ENCODE measurements at places on chromosomes 3 and 15.
A peak's percentile ranks its signal among the peaks of the same experiment; 100 is the strongest.

DNA sequence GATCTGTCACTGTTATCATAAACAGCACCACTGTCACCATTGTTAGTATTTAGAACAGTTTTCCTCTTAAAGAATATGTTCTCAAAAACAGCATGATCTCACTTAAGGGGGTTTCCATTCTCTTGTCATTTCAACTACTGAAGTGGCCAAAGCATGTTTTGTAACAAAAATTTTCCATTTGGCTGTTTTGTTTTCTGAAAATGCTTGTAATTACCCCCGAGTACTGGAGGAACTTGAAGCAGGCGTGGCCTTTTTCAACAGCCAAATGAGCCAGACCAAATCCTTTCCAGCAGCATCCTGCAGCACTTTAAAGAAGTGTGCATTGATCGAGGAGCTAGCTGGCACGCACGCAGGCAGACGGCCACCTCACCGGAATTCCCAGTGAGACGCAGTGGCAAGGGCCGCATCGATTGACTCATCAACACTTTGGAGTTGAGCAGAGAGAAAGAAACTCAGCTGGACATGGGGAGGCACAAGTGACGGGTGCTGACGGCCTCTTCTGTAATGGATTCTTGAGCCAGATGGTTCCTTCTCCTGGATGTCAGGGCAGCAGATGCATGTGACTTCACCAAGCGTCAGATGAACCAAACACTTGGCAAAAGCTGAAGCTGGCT, 234.3 kb upstream of the IGF1R start:
- DNase-seq = no peak

DNA sequence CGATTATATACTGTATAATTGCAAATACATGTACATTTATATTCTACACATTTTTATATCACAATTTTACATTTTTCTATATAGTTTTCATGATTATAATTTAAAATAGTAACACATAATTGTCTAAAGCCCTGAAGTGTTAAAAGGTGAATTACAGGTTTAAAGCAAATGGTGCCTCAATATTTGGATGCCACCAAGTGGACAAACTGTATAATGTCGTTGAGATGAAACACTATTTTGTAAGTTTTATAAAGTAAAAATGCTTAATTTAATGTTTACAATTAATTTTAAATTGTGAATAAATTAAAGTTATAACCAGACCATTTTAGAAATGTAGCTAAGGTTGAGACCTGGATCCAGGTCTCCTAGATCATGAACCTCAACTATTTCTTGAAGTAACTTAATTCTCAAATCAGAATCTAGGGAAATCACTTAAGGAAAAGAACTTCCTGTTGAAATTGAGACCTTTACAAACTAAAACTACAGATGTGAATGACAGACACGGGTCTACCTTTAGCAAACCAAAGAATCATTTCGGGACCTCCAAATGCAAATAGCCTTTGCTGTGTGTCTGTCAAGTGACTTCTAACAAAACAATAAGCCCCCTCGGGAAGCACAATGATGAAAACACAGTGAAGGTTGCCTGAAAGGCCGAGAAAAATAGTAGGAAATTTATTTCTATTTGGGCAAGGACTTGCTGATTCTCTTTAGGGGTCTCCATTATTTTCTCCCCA, 37.8 kb downstream of the EHHADH start:
- peak; percentile 4 for DNase-seq

DNA sequence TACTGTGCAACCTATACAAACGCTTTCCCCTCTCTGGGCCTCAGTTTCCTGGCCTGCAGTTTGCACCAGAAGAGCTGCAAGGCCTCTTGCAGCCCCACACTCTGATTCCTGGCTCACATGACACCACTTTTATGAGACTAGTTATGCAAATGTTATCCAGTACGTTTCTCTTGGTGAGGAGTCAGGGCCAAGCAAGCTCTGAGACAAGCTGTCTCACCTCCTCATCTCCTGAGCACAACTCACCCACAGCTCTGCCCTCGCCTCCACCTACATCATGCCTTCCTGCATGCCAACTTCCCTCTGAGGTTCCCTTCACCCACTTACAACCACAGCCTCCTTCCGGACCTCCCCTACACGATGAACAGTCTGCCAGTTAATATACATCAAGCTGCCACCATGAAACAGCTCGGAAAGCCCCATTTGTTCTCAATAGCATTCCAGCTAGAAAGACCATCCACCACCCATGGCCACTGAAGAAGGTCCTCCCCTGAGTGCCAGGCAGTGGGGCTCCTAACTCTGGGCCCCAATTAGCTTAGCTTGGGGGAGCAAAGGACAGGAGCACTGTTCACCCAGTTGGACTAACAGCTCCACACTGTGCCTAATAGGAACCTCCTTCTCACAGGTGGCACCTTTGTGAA, 25.0 kb downstream of the CRYGS start:
- DNase-seq = no peak

DNA sequence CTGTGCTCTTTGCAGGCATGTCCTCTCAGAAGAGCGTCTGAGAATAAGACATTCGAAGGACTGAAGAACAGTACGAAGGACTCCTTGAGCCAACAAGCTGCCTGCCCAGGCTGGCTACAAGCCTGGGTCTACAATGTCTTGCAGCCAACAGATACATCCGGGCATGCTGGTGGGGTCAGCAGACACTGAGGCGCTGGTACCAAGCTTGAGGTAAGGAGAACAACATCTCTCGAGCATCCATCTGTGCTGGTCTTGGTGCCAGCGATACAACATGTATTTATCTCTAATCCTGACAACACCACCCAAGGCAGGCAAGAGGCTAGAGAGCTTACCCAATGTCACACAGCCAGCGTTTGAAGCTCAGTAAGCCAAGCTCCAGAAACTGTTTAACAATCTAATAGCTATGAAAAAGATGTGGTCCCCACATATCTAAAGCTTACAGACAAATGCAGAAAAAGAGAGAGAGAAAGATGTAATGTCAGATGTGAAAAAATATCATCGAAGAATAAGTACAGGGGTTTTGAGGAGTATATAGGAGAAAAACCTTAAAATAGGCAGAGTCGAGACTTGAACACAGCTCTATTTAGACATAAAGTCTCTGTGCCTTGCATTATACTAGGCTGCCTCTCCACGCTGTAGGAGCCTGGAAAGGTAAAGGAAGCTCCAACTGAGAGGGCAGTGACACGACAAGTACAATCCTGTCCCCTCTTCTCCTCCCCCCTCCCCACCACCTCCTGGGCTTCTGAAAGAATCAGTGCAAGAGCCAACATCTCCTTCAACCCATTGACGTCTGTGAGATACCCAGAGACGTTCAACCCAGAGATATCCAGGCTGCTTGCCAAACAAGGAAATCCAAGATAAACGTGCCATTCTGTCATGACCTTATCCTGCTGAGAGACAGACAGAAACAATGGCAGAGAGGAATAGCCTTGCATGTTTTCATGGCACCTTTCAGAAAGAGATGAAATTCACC, 39.4 kb downstream of the WWTR1 start:
- peak; percentile 5 for DNase-seq

GRCh38 chr3:183393625-183394024, 34.8 kb downstream of the MCF2L2 start:
- DNase-seq = no peak

DNA sequence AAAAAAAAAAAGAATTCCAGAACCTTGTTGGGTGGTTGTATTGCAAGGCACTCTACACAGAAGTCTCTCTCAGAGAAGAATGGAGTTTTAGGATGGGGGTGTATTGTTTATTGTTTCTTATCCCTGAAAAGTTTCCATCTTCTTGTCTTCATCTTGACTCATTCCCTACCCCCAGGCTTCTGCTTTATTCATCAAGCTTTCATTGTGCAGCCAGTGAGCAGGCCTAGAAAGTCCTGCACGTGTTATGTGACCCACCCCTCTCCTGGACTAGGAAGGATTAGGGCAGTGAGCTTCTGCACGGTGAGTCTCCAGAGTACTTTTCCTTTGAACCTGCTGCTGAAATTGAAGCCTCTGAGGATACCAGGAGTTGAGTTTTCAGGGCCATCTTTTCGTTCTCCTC, 150.9 kb upstream of the IL12A start:
- DNase-seq = no peak

DNA sequence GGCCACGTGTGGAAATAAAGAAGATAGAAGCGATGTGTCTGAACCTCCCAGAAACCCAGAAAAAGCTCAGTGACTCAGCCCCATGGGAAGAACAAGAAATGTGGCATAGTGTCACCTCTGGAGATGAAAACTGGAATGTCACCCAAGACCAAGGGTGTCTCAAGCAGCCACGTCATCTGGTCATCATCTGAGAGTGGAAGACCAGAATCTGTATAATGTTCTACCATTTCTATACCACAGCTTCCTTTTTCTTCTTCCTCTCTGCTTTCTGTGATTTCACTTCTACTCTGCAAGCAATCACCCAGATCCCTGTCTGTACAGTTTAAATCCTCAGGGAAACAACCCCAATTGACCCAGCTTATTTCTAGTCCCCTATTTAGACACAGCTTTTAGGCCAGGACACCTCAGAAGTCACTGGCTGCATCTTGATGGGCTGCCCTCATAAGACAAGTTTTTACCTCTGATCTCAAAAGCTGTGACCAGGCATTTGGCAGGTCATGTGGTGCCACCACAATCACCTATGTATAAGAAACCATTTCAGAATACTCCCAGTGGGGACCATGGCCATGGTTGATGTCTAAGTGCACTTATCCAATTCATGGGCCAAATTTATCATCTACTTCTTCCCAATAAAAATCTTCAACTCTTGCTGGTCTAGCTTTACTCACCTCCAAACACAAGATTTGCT, 278.5 kb upstream of the UMPS start:
- DNase-seq = no peak

DNA sequence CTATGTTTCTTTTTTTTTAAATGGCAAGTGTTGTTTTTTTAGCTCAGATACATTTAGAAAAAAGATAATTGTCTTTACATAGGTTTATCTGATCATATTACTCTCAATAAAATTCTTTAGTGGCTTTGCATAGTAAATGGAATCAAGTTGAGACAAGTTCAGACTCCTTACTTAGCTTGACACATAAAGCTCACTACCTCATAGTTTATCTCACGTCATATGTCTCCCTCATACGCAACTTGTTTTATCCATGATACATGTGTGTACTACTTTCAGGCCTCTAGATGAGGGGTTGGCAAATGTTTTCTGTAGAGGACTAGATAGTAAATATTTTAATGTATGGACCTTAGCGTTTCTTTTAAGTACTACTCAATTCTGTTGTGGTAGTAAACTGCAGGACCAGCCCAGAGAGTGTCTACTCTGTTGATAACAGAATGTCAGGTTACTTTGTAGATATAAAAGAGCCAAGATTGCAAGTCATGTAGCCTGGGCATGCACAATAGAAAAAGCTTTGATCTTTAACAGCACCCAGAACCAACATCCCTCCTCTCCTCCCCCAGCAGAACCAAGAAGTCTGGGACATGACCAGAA, 28.2 kb upstream of the MGA start:
- no peak for DNase-seq

- DNase-seq = no peak
Measured at GRCh38 chr3:185363662-185364203, 797 bp downstream of the MAP3K13 start.

- DNase-seq = no peak
Measured at GRCh38 chr3:87126321-87126720, 100.8 kb upstream of the CHMP2B start.

- no peak for DNase-seq
Measured at GRCh38 chr3:35970793-35971192, 331.5 kb downstream of the ARPP21 start.

GRCh38 chr3:129505341-129505740, 23.1 kb upstream of the RHO start:
- DNase-seq = no peak

DNA sequence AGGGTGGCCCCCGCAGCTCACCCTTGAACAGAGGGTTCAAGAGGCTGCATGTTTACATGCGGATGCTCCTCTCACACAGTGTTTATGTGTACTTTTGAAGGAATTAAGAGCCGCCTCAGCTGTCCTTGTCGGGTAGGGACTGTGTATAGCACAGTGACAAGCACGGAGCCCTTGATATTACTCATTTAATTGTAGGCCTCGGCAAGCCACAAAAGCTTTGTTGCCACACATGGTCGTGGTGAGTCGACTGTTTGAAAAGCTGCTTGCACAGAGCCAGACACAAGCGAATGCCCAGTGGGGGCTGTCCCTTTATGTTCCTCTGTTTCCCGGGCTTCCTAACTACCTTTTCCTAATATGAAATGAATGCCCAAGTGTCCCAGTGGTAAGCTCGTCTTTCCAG, 4.5 kb downstream of the ESYT3 start:
- DNase-seq = no peak

- DNase-seq = no peak
Measured at GRCh38 chr15:74376825-74377581, 9.6 kb upstream of the CYP11A1 start.

DNA sequence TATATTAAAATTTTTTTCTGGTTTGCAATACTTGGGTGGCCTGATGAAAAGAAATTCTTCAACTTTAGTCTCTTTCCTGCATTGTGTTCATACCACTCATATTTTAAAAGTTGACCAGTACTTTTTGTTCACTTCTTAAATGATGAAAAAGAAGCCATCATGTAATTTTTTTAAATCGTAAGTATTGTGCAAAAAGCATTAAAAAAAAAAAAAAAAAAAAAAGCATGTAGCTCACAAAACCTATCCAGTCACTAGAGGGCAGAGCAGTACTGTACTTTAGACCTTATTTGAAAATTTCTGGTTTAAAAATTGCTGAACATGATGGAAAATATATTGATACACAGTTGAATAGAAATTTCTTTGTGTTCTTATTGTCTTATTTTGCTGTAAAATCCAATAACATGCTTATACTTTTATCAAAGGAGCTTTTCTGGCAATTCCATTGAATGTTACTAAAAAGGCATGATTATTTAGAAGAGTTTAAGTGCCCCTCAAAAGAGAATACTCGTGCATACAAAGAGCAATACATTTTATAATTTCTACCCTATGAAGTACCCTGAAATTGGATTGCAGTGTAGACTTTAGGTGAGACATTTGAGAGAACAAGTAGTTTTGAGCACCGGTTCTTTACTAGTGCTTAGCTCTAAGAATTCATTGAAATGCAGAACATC, 137.7 kb downstream of the BBX start:
- peak; percentile 60 for DNase-seq

- DNase-seq = no peak
Measured at GRCh38 chr3:9332250-9333030, 30.4 kb upstream of the THUMPD3 start.

DNA sequence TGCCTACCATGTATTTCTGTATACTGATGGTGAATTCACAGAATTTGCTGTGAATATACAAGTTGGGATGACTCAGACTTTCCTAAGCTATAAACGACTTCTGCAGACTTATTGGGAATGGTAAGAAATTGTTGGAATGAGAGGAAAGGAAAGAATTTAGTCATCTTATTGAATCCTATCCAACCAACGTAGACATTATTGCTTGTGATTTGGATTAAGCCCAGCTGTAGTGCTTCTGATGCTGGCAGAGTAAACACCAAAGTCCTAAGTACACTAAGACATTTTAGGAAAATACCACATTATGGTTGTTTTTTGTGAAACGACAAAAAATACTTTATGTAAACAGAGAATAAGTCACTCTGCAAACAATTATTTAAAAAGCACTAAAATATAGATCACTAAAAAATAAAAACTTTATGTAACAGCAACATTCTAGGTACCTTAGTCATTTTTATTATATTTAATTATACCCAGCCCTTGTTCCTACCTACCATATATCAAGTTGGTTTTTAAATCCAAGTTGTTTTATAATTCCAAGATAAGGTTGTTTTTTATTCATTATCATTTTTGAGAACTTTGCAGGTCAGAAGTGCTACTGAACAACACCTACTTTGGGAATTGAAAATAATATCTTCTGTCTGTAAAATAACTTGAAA, 99.2 kb upstream of the MLF1 start:
- no peak for DNase-seq
